ENCODE measurements at places on chromosomes 5 and 9.

DNA sequence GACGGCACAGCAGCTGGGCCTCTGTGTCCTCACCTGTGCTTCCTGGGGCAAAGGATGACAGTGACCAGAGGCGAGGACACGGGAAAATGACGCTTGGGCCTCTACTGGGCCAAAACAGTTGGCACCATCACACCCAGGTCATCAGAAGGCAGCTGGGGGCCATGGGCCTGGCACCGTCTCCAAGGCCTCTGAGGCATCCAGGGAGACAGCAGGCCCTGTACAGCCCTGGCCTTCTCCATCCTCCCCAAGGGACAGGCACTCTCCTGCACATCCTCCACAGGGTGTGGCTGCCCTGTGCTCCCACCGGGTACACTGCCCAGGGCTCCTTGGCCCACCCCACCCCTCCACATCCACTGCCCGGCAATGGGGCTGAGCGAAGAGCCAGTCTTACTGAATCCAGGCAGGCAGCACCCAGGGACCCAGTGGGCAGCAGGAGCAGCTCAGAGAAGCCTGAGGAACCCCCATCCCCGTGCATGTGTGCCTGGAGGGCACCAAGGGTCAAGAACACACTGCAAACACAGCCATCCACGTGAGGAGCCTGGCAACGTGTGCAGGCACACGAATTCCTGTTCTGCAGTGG lies 4.0 kb downstream of the LPCAT1 start:
- DNase-seq: no peak

DNA sequence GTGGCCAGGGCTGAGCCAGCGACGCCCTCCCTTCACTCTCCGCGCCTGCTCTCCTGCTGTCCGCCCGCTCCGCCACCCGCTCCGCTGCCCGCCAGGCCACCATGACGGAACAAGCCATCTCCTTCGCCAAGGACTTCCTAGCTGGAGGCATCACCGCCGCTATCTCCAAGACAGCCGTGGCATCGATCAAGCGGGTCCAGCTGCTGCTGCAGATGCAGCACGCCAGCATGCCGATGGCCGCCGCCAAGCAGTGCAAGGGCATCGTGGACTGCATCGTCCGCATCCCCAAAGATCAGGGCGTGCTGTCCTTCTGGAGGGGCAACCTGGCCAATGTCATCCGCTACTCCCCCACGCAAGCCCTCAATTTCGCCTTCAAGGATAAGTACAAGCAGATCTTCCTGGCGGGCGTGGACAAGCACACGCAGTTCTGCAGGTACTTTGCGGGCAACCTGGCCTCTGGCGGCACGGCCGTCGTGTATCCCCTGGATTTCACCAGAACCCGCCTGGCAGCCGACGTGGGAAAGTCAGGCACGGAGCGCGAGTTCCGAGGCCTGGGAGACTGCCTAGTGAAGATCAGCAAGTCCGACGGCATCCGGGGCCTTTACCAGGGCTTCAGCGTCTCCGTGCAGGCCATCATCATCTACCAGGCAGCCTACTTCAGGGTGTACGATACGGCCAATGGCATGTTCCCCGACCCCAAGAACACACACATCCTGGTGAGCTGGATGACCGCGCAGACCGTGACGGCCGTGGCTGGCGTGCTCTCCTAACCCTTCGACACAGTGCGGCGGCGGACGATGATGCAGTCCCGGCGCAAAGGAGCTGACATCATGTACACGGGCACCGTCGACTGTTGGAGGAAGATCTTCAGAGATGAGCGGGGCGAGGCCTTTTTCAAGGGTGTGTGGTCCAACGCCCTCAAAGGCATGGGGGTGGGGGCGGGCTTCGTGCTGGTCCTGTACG lies 1130.4 kb upstream of the ACO1 start:
- no peak for DNase-seq

DNA sequence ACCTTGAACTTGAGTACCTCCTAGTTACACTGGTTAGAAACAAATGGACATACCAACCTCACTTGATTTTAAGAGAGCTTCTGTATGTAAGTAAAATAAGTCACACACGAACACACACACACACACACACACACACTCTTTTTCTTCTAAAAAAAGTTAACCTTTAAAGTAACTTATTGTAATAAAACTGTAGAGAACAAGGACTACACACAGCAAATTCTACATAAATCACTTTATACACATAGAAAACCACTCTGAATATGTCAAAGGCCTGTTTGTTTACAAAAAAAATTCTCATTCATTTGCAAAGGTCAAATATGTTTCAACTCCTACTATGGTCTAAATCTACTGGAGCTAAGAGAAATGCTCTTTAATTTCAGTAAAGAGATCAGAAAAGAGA lies 29.1 kb downstream of the GIN1 start:
- no peak for DNase-seq

DNA sequence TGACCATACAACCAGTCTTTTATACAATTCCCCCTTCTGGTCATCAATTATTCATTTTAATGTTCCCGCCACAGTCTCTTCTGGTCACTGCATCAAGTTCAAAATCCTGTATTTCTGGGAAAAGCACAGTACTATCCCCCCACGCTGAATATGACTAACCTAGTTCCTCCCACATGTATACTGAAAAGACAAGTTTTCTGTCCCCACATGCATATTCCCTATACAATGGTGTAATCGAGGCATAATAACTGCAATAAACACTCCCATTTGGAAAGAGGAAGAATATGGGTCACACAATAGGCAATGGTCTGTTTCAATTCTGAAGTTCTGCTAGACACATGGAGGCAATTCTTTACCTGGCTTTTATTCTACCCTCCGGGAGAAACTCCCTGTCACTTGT lies 344.9 kb downstream of the EFNA5 start:
- no peak for DNase-seq

DNA sequence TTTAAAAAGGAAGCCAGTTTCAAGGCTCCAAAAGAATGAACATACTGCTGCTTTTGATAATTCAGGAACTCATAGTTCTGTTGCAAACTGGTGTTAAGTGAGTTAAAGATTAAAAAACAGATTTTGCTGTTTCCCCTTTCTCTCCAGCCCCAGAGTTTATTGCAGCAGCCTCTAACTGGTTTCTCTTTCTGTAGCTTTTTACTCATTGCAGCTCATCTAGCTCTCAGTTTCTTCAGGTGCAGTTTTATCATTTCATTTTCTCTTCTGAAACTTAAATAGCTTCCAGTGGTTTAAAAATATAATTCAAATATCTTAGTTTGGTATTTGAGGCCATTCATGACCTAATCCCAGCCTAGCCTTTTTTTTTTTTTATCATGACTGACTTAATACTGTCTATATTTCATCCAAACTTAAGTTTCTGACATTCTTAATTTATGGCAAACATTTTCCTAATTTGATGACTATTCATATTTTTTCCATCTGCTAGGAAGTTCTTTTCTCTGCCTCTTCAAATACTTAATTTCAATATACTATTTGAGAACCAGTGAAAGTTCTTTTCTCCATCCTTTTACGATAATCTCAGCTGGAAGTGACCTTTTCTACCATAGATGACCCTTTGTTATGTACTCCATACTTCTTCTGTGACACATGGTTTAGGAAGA lies 252.7 kb upstream of the GRIA1 start:
- DNase-seq: no peak

DNA sequence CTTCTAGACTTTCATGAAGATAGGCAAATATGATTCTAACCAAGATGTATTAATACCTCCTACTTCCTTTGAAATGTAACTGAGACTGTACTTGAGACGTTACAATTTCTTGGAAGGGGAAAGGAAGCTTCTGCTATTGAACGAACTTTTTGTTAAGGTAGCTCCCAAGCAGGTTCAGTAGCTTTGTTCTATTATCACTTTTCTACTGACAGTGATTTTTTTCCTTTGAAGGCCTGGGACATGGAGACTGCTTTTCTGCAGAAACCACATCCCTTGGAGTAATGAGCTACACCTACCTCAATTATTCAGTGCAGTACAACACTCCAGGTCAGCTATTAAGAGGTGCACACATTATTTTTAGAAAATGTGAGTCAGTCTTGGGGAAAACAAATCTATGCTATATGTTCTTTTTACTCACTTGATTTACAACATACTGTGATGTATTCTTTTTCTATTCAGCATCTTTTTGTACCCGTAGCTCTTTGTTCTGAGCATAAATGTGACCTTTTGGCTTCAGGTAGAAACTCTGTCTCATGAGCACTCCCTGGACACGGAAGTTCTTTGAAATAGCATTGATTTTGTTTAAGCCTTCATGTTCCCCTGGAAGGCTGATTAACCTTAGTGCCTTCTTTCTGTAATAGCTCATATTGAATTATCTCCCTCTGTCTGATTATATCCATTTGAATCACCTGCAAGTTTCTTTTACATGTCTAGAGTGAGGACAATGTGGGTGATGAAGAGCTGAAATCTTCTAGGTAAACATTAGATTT lies 56.5 kb upstream of the CDKN2B start:
- no peak for DNase-seq

- DNase-seq: no peak
Measured at GRCh38 chr5:133489632-133490031, 122.7 kb downstream of the FSTL4 start.

DNA sequence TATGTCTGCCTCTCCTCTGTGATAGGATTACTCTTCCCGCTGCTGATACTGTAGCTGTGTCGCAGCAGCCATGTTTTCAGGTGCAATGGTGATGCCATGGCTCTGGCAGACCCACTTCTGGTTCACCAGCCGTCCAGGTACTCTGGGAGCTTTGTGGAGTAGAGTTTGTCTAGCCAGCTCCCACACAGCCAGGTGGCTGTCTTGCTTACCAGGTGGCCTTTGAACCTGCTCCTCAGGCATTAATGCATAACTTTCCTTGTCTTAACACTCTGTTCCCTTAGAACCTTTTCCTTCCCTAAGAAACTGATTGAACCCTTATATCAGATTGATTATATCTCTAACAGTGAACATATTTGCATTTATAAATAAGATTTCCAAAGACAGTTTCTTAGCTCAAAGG lies 42.2 kb downstream of the F2RL2 start:
- no peak for DNase-seq

GRCh38 chr5:83942155-83942554 lies 221.5 kb upstream of the HAPLN1 start:
- no peak for DNase-seq
